Stimulated activated CD8-positive, alpha-beta memory T cell treated with anti-CD3 and anti-CD28 coated beads, Interleukin-4, amount 100 ng/mL, for 1 hour (primary cell): ENCODE measurements at places on chromosomes 13 and 19.

DNA sequence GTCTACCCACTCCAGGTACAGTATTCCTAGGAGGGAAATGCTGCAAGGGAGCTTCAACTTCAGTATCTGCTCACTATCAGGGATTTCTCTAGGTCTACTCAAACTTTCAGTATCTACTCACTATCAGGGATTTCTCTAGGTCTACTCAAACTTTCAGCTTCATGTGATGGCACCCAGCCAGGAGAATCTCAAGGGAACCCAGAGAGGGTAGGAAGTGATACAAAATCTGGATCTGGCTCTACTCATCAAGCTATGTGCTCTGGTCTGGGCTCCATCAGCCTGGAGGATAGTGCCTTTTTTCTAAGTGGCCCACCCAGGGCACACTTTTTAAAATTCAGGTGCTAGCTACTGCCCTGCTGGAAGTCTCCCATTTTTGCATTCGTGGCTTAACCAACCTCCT, 52.3 kb upstream of the FNDC3A start:
- no peak for DNase-seq

DNA sequence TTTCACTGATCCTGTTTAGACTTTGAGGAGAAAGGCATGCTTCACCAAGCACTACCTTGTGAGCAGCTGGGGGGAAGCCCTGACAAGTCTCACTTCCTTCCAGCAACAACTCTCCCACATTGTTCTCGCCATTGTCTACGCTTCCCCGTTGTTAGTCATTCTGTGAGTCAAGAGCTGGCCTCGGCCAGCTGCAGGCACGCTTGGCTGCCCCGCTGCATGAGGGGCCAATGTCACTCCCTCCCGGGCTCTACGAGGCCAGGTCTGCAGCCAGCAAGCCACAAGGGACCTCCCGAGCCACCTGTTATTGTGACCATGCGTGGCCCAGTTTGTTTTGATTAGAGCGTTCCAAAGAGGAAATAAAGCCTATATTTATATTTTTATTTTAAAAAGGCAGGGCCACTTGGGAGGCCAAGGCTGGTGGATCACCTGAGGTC, 220.9 kb downstream of the FOXO1 start:
- no peak for DNase-seq

- no peak for DNase-seq
These were observed 85.7 kb downstream of the ZAR1L start for GRCh38 chr13:32229443-32229842.

- DNase-seq = no peak
These were observed 24.3 kb upstream of the EEF1AKMT1 start for GRCh38 chr13:20798027-20798426.

- DNase-seq = no peak
These were observed 66.8 kb downstream of the TBC1D4 start for GRCh38 chr13:75415171-75415570.

- DNase-seq = no peak
These were observed 6.7 kb upstream of the ONECUT3 start for GRCh38 chr19:1746401-1747284.
